ENCODE measurements at places on chromosomes 4 and X.

- DNase-seq, result no peak
These were observed 85.9 kb upstream of the ACSL4 start for GRCh38 chrX:109818976-109819375.

DNA sequence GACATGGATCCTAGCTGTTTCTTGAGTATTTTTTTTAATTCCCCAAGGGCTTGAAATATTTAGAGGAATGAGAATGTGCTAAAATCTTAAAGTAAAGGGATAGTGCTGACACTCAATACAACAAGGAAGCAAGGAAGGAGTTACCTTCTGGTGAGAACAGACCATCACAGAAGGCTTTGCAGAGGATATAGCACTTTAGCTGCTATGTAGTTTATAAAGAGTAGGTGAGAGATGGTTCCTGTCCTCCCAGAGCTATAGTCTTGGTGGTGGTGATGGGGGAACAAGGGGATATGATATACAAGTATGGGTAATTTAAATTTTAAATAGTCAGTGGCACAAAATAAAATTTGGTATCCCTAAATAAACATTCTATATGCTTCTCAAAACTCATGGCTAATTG is 47.6 kb downstream of the MTHFD2L start:
- no peak for DNase-seq

DNA sequence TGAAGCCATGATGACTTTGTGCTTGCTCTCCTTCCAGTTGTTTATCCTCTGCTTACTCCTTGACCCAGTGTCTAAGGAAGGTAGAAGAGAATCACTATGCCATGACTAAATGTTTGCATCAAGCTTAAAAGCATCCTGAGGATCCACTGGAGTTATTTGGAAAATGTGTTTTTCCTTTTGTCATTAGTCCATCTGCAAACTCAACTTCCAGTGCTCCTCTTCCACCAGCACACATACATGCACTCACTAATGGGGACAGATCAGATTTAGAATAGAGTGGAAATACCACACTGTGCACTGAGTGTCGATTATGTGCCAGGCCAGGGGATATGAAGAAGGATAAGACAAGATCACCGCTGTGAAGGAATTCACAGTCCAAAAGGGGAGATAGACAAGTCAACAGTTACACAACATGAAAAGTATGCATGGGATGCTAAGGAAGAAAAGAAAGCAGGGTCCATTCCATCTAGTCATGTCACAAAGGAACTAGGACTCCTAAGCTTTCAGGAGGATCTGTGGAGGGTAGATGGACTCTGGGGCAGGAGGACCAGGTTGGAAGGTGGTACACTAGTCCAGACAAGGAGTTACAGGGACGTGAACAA is 1.9 kb downstream of the OCIAD2 start:
- DNase-seq, result no peak

DNA sequence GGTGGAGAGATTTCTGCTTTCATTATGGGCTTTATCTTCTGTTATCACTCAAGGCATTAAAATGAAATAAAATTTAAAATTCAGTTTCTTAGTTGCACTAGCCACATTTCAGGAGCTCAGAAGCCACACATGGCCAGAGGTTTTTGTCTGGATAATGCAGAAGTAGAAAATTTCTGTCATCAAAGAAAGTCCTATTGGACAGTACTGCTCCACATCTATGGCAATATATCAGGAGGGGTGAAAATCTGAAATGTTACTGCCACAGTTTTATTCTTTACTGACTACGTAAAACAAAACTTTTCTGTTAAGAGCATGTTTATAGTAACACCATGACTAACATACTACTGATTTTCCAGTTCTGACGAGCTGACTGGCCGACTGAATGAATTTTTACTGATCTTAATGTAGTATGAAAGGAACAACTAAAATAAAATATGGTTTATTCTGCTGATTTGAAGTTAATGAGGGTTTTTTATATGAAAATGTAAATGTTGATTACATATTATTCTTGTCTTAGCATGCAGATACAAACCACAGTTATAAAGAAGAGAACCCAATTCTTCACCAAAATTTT is 264.0 kb upstream of the HAND2 start:
- DNase-seq, result no peak

- DNase-seq, result no peak
These were observed 27.4 kb upstream of the SOD3 start for GRCh38 chr4:24768006-24768405.

DNA sequence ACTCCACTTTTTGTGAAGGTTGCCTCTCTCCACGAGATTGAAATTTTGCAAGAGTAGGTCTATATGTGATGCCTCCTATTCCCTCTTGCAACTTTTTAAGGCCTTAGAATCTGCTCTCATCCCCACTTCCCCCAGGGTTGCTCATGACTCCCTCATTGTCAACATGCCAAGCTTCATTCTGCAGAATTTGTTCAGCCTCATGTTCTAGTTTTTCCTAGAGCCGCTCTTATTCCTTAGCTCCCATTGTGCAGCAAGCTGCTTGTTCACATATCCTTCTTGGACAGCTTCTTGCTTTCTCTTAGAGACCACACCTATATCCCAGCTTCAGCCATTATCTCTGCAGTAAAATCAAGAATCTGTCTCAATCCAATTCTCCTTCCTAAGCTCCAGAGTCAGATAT is 82.4 kb downstream of the CNGA2 start:
- DNase-seq, result no peak

GRCh38 chrX:21929209-21929608 is 11.3 kb upstream of the SMS start:
- no peak for DNase-seq

- no peak for DNase-seq
These were observed 155.2 kb upstream of the MSX1 start for GRCh38 chr4:4704267-4704666.

DNA sequence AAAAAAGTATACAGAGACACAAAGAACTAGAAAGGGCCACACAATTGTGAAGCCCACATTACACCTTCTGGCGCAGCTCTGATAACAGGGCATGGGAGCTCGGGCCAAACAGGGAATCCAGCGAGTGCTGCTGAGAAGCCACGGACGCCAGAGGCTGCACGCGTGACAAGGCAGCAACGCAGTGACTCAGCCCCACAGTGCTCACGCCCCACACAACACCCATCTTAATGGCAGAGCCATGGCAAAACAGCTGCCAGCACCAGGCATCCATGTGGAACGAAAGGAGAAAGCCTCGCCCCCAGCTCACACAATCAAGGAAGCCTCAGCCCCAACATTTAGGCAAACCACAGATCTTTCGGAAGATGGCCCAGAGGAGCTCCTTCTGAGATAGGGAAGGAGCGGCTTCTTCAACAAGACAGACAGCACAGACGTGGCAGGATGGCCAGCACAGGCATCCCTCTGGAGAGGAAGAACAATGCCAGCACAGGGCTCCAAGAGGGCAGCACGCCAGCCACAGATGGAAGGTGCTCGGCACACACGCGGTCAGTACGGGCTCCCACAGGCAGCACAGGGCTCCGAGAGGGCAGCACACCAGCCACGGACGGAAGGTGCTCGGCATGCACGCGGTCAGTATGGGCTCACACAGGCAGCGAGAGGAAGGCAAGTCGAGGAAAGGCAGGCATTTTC is 33.1 kb downstream of the GAK start:
- DNase-seq, result no peak

DNA sequence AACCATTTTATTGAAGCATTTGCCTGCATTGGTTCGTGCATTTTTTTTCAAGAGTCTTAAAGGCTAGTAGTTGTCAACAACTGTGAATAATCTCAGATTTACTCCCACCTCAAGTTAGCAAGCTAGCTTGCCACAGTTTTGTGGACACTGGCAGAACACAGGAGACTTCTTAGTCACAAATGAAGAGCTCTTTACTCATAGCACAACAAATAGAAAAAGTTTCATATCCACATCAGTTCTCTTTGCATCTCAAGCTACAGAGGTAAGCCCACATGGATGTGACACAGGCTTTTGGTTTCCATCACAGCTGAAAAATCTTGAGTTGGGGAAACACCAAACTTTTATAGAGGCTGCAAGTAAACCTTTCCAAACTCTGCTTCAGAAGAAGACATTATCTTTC is 2315.7 kb upstream of the TENM3 start:
- DNase-seq, result no peak

GRCh38 chr4:87718217-87718835 is 68.2 kb downstream of the DMP1 start:
- DNase-seq, result no peak

GRCh38 chrX:41332005-41332404 is 2.0 kb upstream of the DDX3X start:
- DNase-seq, result no peak

- no peak for DNase-seq
These were observed 35.8 kb upstream of the NOCT start for GRCh38 chr4:138979742-138980141.

All from NCI-H446 (cell line).